PC-9 (cell line): ENCODE measurements at places on chromosomes 13 and 19. TPM values are rescaled to one million over a fixed set of nuclear protein-coding genes. Genes with fewer than 3 reads are reported as not detected.
A peak's percentile ranks its signal among the peaks of the same experiment; 100 is the strongest.

The SPACA4 gene
- not detected in 2 replicates for total RNA-seq

The CCNE1 gene
- 8.9 and 10.6 TPM in 2 replicates for total RNA-seq

DNA sequence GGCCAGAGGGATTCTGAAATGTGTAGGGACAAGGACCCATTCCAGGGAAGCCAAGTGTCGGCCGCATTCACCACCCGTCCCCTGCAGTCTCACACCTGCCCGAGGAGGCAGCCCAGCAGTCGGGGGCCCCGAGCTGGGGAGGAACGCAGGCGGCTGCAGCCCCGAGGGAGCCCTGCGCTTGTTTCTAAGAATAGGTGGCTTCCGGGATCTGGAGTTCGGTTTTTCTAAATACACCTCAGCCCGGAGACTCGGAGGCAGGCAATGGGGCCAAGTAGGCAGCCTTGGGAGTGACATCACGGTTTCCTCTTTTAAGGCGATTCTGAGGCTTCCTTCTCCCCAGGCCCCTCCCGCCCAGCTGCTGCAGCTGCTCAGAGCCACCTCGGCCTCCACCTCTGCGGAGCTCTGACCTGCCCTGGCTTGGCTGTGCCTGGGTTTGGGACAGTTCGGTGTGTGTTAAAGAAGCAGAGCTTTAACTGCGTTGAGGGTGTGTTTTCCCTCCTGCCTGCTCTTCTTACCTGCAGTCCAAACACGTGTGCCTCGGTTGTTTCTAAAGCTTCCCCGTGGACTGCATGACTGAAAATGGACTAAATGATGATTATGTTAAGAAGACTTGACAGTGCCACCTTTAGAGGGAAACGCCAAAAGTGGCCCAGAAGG, 80.5 kb downstream of the COL4A2 start:
- no peak for DNase-seq
- peak overlapping the region; percentile 64; the same call in 1 of the 2 replicates for H3K27ac ChIP-seq
- H3K4me1 ChIP-seq = peaks cover 47% of the 10 kb centered on the region
- no peaks in the 10 kb centered on the region; the same call in 1 of the 2 replicates for H3K36me3 ChIP-seq

GRCh38 chr13:27174766-27175455, 3.3 kb upstream of the USP12 start:
- no peaks in the 10 kb centered on the region for H3K36me3 ChIP-seq
- no peaks in the 10 kb centered on the region for H3K27me3 ChIP-seq
- H3K27ac ChIP-seq = no peak overlapping the region
- DNase-seq = no peak
- no peak overlapping the region for H3K4me3 ChIP-seq
